ENCODE measurements at places on chromosomes 3 and 15. TPM values are rescaled to one million over a fixed set of nuclear protein-coding genes. Genes with fewer than 3 reads are reported as not detected.
A peak's percentile ranks its signal among the peaks of the same experiment; 100 is the strongest.

GRCh38 chr3:114830652-114831051, 316.4 kb downstream of the ZBTB20 start:
- H3K4me1 ChIP-seq: no peaks in the 10 kb centered on the region
- H3K36me3 ChIP-seq: no peaks in the 10 kb centered on the region
- H3K27ac ChIP-seq: no peak overlapping the region

GRCh38 chr3:50674349-50675178, at the start of gene DOCK3:
TSS of gene DOCK3 (plus strand) at chr3:50674927. CDS start at chr3:50675264, 337 bp downstream.
- H3K27ac ChIP-seq: peak within 1 kb of the TSS; percentile 40
- H3K4me3 ChIP-seq: peak within 1 kb of the TSS; percentile 76
- H3K27me3 ChIP-seq: peaks cover 58% of the 10 kb centered on the region

- DNase-seq: no peak
- H3K27ac ChIP-seq: no peak overlapping the region
- H3K4me3 ChIP-seq: no peak overlapping the region
- no peaks in the 10 kb centered on the region for H3K4me1 ChIP-seq
- H3K27me3 ChIP-seq: peaks cover 2% of the 10 kb centered on the region
Observed at GRCh38 chr3:124272605-124273151, 280.8 kb upstream of the ROPN1 start.

DNA sequence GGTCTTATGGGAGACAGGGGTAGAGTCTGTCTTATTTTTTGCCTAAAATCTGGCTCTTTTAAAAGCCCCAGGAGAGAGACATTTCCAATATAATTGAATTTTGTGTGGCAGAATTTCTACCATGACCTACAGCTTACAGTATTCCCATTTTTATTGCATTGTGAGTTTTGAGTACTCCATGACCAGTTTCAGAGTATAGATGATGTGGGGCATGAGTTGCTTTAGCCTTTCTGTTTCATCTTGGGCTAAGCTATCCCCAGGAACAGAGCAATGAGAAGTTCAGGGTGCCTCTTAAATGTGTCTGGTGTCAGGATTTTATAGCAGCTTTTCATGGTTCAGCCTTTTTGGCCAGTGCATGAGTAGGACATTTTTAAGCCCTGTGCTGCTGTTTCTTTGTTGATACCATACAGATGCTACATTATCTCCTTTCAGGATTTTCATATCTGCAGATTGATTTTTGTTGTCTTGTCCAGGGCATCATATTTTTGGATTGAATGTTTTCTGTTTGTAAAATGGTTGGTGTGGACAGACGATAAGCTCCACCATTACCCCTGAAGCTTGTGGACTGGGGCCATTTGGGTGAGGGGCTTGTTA, 3.5 kb downstream of the ABHD2 start:
- peak overlapping the region; percentile 91 for H3K27ac ChIP-seq
- H3K27me3 ChIP-seq: no peaks in the 10 kb centered on the region
- H3K4me1 ChIP-seq: peaks cover 34% of the 10 kb centered on the region
- H3K36me3 ChIP-seq: peaks cover 15% of the 10 kb centered on the region
- DNase-seq: no peak

GRCh38 chr3:146421819-146422759, 47.3 kb downstream of the PLSCR2 start:
- no peak overlapping the region for H3K27ac ChIP-seq
- H3K4me3 ChIP-seq: no peak overlapping the region
- H3K27me3 ChIP-seq: peaks cover 12% of the 10 kb centered on the region
- no peaks in the 10 kb centered on the region for H3K36me3 ChIP-seq
- no peak for DNase-seq

GRCh38 chr3:38558864-38559263, 62.7 kb downstream of the EXOG start:
- no peaks in the 10 kb centered on the region for H3K36me3 ChIP-seq
- H3K4me3 ChIP-seq: no peak overlapping the region
- no peak overlapping the region for H3K27ac ChIP-seq
- peaks cover 4% of the 10 kb centered on the region for H3K27me3 ChIP-seq
- H3K4me1 ChIP-seq: no peaks in the 10 kb centered on the region

DNA sequence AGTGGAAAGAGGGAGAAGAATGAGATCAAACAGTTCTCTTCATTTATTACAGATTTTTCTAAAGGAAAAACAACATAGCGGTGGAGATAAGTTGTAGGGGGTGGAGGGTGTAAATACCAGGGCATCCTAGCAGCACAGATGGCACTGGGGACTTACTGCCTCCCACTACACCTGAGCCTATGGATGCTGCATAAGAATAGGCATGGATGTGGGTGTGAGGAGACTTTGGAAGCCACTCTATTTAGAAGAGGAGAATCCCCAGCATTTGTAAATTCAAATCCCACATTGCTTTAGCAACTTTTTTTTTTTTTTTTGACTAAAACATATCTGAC, 27.4 kb upstream of the IL1RAP start:
- H3K4me1 ChIP-seq: peaks cover 8% of the 10 kb centered on the region
- peaks cover 56% of the 10 kb centered on the region for H3K27me3 ChIP-seq
- no peak overlapping the region for H3K4me3 ChIP-seq
- DNase-seq: no peak
- no peak overlapping the region for H3K27ac ChIP-seq
- no peaks in the 10 kb centered on the region for H3K36me3 ChIP-seq

DNA sequence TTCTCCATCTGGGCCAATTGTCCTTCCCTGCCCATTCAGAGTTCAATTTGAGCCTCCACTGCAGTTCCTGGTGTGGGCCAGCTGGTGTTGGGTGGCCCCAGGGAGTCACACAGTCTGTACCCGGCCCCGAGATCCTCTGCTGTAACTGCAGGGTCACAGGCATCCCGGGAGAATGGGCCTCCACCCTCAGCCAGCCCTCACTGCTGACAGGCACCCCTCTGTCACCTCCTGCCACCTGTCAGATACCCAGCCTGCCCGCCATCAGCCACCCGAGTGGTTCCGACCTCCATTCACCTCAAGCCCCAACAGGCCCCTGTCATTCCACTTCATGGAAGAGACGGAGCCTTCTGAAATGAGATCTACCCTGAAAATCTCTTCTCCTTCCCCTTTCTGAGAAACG, 73.2 kb downstream of the ST8SIA2 start:
- no peak overlapping the region for H3K4me3 ChIP-seq
- no peaks in the 10 kb centered on the region for H3K27me3 ChIP-seq
- H3K4me1 ChIP-seq: no peaks in the 10 kb centered on the region
- no peak overlapping the region for H3K27ac ChIP-seq

DNA sequence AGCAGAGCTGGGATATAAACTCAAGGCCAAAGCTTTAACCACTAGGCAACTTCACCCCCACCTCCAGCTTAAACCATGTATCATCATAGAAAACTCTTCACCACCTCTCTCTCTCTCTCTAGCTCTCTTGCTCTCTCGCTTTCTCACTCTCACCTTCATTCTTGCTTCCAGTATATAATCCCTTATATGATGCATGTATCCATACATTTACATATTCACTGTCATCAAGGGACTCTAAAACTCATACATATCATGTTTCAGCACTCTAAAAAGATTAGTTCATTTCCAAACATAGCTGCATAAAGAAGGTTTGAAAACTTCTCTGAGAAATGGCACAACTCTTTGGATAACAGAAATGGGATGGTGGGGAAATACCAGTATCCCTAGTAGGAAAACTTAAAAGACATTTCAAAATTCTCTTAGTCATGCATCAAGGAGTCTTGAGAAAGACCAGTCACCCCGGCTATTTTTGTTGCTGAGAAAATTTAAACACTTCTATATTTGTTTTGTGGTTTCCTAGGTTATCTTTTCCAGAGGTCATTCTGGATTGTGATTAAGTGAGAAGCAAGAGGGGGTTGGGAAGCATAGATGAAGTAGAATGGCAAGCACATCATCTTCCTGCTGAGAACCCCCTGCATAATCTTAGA, 447.8 kb upstream of the THBS1 start:
- H3K4me3 ChIP-seq: no peak overlapping the region
- peaks cover 1% of the 10 kb centered on the region for H3K27me3 ChIP-seq

DNA sequence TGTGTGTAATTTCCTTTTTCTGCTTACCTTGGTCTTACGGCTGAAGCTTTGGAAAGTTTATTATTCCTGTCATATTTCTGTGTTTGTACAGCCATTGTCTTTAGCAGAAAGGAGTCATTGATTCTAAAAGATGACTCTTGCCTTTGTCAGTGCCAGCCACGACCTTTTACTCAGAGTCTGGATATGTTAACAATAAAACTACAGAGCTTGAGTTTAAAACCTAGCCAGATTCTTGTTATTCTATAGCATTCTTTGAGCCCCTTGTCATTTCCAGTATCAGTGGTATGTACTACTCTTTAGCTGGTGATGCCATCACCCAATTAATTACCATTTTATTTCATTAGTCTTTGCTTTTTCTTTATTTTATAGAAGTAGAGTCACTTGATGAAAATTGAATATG, 142.4 kb downstream of the TCF12 start:
- DNase-seq: no peak
- no peaks in the 10 kb centered on the region for H3K27me3 ChIP-seq
- H3K4me1 ChIP-seq: peaks cover 9% of the 10 kb centered on the region
- H3K4me3 ChIP-seq: no peak overlapping the region
- no peak overlapping the region for H3K27ac ChIP-seq

DNA sequence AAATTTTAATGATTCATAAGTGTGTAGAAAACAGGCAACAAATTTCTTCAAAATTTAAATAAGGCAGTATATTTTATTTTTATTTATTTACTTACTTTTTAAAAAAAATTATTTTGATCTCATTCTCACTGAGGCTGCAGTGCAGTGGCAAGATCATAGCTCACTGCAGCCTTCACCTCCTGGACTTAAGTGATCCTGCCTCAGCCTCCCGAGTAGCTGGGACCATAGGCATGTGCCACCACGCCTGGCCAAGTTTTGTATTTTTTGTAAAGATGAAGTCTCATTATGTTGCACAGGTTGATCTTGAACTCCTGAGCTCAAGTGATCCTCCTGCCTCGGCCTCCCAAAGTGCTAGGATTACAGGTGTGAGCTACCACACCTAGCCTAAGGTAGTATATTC, 61.2 kb upstream of the XRN1 start:
- peak overlapping the region; percentile 81 for H3K4me3 ChIP-seq
- H3K27me3 ChIP-seq: no peaks in the 10 kb centered on the region
- peaks cover 16% of the 10 kb centered on the region for H3K4me1 ChIP-seq
- H3K36me3 ChIP-seq: peaks cover 36% of the 10 kb centered on the region

- H3K4me1 ChIP-seq: no peaks in the 10 kb centered on the region
- no peaks in the 10 kb centered on the region for H3K27me3 ChIP-seq
- H3K4me3 ChIP-seq: no peak overlapping the region
- no peak for DNase-seq
- H3K36me3 ChIP-seq: no peaks in the 10 kb centered on the region
- H3K27ac ChIP-seq: no peak overlapping the region
Observed at GRCh38 chr3:104437131-104437750, 929.5 kb upstream of the ALCAM start.

The GPR149 gene
- not detected for total RNA-seq

The GATM gene
- 0.65 TPM for total RNA-seq

The TUSC7 gene
- not detected for total RNA-seq

The CHRNA5 gene
- 8.9 TPM for total RNA-seq

The ITGA11 gene
- 2.1 TPM for total RNA-seq

The LRRC31 gene
- total RNA-seq: not detected

The HYAL1 gene
- total RNA-seq: 0.28 TPM

The SEMA3G gene
- 0.21 TPM for total RNA-seq

The ADGRG7 gene
- not detected for total RNA-seq

The CELSR3 gene
- total RNA-seq: 15.2 TPM

The LMAN1L gene
- 0.36 TPM for total RNA-seq

The OR5K2 gene
- total RNA-seq: not detected
